ENCODE measurements at places on chromosomes 5 and 9.

DNA sequence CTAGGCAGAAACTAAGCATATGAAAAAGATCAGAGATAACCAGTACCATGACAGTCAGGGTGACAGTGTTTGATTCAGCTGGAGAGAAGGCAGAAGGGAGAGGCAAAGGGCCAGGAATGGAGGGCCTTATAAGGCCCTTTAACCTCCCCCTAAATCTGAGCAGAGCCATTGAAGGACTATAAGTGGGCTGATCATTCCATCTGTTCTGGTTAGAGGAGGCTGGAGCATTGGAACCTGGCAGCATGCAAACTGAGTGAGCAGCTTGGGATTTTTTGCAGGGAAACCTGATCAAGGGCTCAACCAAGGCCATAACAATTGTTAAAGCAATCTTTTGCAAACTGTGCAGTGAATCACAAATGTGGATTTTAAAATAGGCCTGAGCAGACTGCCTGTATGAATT is 174.5 kb upstream of the DAP start:
- no peak for DNase-seq

GRCh38 chr9:93194641-93195040 is 10.7 kb downstream of the WNK2 start:
- no peak for DNase-seq

- no peak for DNase-seq
These were observed 251.1 kb downstream of the PDZD2 start for GRCh38 chr5:31890046-31890445.

DNA sequence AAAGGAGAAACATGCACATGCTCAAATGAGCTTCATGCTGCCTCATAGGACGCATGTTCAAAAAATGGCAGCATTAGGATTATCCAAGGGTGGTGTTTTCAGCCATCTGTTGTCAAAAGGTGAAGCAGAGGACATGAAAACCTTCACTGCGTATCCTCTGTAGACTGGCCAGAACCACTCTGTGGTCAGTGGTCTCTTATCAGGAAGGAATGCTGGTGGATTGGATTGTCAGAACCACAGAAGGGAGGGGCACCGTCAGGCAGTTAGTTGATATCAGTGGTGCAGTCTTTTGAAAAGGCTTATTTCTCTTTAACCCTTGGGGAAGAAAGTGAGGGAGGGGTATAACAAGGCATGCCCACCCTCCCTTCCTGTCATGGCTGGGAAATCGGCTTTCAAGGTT is 100.1 kb downstream of the FBXL7 start:
- no peak for DNase-seq

- DNase-seq, result no peak
These were observed 57.6 kb downstream of the DENND4C start for GRCh38 chr9:19288081-19288480.

GRCh38 chr9:129664746-129665388 is 580 bp upstream of the PRRX2 start:
- no peak for DNase-seq

DNA sequence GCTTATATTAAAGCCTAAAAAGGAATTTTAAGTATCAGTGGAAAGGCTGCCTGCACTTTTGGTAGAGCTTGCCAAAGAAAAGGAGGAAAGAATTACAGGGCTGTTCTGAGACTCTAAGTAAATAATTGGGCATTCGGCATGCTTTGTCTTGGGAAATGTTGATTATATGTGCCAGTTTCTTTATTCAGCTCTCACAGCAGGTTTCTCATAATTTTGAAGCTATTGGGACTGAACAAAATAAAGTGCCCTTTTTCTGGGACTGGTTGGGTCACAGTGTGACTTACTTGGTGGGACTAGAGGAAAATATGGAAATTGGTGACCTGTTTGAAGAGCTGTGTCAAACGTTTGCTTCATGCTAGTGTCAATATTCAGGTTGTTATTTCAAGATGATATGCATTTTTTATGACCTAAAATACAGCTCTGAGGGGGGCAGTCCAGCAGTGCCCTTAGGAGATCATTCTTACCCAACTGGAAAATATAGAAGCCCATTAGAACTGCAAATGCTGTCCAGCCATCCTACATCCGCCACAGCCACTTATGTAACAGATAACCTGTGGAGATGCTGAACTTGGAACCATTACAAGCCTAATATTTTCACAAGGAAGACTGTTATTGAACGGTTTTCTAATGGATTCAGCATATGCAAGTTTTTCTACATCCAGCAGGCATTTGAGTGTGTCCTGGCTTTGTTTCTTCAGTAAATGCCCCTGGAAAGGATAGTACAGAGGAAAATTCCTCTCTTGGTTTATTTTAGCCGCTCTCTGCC is 122.4 kb downstream of the SNCAIP start:
- no peak for DNase-seq

DNA sequence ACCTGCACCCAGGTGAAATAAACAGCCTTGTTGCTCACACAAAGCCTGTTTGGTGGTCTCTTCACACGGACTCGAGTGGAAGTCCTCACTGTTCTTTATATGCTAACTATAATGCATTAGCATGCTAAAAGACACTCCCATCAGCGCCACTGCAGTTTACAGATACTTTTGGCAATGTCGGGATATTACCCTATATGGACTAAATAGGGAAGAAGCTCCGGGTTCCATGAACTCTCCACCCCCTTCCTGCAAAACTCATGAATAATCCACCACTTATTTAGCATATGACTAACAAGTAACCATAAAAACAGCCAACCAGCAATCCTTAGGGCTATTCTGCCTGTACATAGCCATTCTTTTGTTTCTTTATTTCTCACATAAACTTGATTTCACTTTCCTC is 426.2 kb upstream of the PTPRD start:
- no peak for DNase-seq

DNA sequence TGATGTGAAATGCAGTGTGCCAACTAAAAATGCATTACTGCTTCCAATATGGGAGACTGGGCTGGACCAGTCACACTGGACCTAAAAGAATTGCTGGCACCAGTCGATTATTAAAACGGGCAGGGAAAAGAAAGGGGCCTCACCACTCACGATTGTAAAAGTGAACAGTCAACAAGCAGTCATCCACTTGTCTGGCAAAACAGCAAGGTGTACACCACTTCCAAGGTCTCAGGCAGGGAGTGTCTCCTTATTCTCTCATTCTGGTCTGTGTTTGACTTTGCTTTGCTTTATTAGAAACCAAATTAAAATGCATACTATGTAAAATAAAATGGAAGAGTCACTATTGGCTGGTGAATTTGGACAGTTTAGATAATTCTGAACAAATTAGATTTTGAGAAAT is 57.8 kb upstream of the TRPM3 start:
- no peak for DNase-seq

DNA sequence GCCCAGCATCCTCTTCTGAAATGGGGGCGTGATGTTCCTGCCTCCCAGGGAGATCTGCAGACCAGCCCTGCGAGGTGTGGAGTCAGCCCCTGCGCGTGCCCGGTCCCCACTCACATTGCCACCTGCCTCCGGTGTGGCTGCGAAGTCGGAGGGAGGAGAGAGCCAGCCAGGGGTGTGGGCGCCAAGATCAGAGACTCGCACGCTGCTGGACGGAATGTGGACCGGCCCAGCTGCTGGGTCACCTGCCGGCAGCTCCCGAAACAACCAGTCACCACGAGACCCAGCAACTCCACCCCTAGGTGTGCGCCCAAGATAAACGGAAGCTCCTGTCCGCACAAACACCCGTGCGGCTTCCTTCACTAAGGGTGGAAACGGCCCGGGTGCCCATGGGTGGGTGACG is 51.1 kb upstream of the EGFL7 start:
- DNase-seq, result no peak

GRCh38 chr5:61732369-61732768 is 400.3 kb downstream of the ZSWIM6 start:
- no peak for DNase-seq

GRCh38 chr5:1033606-1034420 is 25.2 kb downstream of the NKD2 start:
- DNase-seq, result no peak

- DNase-seq, result no peak
These were observed 105.6 kb downstream of the PLCXD3 start for GRCh38 chr5:41404757-41405156.

GRCh38 chr5:151432210-151432609 is 15.2 kb upstream of the SLC36A1 start:
- no peak for DNase-seq

DNA sequence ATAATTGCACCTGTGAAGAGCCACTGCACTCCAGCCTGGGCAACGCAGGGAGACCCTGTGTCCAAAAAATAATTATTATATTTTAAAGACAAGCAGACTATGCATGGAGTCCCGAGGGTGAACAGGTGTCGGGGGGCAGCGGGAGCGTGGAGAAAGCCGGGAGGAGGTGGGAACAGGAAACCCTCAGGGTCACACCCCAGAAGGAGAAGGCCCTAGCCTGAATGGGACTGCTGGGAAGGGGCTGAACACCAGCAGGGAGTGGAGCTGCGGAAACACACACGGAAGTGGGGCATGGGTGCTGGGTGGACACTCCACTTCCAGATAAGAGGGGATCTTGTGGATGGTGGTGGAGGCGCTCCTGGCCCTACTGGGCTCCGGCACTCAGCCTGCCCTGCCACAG is 12.8 kb downstream of the SURF6 start:
- DNase-seq, result no peak

GRCh38 chr5:56330167-56330566 is 97.0 kb upstream of the ANKRD55 start:
- no peak for DNase-seq

- DNase-seq, result no peak
These were observed 909 bp downstream of the SLC36A1 start for GRCh38 chr5:151448038-151448985.

DNA sequence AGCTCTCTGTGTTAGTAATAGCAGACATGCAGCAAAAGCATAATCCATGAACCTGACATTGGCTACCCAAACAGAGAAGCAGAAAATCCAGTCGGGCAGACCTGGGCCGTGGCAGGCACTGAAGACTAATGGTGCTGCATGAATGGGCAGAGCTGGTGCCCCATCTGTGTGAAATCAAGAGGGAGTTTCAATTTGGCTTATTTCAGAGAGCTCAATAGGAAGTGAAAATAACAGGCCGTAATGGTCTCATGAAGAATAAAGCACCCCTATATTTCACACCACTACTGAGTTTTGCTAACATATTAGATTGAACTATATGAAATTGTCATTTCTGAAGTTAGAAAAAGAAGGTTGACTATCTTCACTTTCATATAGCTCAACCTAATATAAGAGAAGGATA is 149.7 kb downstream of the ENC1 start:
- DNase-seq, result no peak
